Kidney capillary endothelial cell (primary cell): ENCODE measurements at places on chromosomes 13 and 19.

GRCh38 chr19:31992750-31993149, 352.7 kb upstream of the ZNF507 start:
- DNase-seq: no peak

- no peak for DNase-seq
These were observed 57.5 kb downstream of the ZAR1L start for GRCh38 chr13:32257649-32258048.

DNA sequence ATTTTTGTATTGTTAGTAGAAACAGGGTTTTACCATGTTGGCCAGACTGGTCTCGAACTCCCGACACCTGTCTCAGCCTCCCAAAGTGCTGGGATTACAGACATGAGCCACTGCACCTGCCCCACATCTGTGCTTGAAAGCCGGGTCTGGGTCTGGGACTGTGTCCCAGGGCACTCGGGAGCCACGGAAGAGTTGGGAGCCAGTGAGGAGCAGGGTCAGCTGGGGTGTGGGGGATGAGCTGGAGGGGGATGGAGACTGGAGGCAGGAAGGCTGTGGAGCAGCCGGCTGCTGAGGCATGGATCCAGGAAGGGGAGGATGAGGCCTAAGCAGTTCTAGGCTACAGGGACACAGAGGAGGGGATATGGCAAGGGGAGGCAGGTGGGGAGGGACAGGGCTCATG, 10.7 kb upstream of the SPACA4 start:
- DNase-seq: no peak

DNA sequence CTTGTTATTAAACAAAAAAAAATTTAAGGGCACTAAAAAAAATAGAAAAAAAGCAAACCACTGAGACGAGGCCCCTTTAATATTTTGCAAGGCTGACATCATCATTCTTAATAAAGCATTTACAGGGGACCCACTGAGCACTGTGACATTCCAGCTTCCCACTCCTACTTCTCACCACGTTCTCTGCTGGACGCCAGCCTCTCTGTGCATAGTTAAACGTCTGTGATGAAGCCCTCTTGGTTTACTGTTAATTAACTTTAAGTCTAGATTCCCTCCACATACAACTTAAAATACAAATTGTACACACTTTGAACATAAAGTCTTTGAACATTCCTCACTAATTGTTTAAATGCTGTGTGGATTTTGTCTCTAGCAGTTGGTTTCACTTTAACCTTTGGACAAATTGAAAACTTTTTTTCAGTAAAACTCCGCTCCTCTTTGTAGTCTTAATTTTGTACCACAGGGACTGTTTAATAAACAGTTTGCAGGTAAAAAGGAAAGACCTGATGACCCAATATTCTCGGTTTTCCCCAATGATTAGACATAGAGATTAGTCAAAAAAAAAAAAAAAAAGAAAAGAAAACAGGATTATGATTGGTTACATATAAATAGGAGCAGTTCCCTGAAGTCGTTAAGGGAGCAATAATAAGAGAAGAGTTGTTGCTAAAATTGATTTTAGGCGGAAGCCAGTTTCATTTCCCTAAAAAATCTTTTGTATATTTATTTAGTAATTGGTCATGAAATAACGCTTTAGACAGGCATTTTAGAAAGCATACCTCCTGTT, 219.8 kb downstream of the MZT1 start:
- DNase-seq: no peak

- no peak for DNase-seq
These were observed 32.9 kb upstream of the OXGR1 start for GRCh38 chr13:97027162-97027554.
